ENCODE measurements at places on chromosomes 11 and 22.

GRCh38 chr11:134464981-134465730, 53.1 kb upstream of the B3GAT1 start:
- DNase-seq = no peak

DNA sequence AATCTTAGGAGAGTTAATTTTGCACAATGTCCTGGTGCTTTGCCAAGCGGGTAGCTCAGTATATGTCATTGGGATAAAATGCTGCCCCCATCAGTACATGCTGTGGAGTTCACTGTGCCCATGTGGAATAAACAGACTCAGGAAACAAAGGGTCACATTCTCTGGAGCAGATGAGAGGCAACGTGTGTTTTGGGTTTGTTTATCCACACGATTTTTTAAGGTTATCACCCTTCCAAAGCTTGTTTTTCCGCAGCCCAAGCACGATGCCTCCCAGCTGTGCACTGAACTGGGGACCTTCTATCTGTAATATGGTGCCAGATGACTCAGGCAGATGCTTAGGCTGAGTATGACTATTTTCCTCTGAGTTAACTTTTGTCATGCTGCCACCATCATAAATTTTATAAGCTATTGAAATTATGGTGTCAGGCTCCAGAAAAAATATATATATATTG, 6.5 kb downstream of the OR4D6 start:
- no peak for DNase-seq

- no peak for DNase-seq
Observed at GRCh38 chr11:126111458-126112116, 48.9 kb upstream of the CDON start.

GRCh38 chr11:85394283-85394682, 232.9 kb downstream of the DLG2 start:
- DNase-seq = no peak

DNA sequence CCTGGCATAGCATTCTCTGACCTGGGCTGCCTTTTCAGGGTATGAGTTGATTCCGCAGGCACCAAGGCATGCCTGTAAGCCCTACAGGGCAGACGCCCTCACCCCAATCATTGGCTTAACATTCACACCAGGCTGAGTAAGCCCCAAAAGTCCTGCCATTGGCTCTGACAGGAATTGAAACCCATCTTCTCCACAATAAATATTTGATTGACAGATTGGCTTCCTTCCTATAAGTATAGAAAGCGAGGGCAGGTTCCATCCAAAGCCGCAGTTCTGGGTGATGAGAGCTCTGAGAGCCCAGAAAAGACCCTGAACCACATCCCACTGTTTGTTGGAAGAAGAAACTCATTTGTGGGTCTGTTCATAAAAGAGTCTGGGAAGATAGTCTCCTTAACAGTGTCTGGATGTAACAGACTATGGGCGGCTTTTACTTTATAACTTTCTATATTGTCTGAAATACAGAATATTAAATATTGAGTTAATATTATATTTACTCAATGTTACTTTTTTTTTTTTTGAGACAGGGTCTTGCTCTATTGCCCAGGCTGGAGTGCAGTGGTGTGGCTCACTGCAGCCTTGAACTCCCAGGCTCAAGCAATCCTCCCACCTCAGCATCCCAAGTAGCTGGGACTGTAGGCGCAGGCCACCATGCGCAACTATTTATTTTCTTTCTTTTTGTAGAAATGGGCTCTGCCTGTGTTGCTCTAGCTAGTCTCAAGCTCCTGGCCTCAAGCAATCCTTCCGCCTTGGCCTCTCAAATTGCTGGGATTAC, 46.8 kb downstream of the FAM83F start:
- DNase-seq = no peak

- DNase-seq = no peak
Observed at GRCh38 chr11:92246630-92247029, 22.0 kb downstream of the FAT3 start.

DNA sequence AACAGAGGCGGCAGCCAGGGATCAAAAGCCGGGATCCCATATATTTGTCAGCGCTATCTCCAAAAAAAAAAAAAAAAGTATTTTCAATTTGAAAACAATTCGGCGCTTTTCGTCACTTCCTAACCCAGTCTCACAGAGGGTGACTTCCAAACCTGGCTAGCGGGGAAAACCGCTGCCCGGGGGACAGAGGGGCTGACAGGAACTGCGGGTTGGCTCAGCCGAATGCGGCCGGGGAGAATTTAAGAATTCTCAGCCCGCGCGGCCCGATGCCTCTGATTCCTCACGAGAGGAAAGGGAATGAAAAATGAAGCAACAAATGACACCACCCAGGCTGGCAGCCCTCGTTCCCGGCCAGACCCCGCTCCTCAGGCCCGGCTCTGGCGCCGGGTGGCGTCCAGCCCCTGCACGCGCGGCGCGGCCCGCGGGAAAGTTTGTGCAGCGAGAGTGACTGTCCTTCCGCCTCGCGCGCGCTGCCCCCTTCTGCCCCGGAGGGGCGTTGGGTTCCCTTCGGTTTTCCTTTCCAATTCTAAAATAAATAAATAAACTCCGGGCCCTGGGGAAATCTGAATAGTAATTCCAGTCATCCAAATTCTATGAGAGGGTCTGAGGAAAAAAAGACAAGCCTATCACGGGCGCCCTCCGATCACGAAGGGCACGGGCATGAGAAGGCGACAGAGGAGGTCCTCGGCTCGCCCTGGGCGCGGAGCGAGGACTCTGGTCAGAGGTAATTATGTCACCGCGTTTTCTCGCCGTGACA, 4.8 kb upstream of the PAX6 start:
- DNase-seq = no peak

DNA sequence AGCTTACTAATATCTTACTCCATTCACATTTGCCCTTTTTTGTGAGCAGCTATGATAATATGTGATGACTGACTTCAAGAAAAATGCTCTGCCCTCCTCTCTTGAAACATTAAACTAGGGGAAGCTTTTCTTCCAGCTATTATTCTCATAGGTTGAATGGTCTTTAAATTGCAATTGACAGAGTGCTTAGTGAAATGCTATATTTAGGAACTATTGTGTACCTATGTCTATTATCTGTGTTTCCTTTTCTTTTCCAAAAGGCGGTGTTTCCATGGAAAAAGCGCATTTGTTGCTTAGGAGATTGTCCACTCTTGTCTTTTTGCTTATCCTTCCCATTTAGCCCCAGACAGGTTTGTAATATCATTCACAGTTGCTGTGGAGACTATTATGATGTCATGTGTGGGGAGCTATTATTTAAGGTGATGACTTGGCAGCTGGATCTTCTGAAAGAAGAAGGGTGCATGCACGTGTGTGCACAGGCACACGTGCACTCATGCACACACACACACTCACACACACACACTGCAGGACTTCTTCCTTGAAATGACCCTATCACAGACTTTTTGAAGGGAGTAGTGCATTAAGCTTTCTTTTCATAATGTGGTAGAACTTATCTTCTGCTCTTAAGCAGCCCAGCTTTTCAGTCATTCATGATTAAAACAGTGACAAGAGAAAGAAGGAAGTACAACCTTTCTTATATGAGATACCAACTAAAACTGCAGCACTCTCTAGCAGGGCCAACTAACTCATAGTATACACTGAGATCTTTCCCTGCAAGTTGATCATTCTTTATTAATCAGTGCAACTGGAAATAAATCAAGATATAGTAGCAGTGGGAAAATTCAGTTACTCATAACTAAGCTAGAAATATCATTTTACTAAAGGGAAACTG, 340.8 kb upstream of the MTNR1B start:
- no peak for DNase-seq

- no peak for DNase-seq
Observed at GRCh38 chr11:116686866-116687265, 85.9 kb downstream of the BUD13 start.

DNA sequence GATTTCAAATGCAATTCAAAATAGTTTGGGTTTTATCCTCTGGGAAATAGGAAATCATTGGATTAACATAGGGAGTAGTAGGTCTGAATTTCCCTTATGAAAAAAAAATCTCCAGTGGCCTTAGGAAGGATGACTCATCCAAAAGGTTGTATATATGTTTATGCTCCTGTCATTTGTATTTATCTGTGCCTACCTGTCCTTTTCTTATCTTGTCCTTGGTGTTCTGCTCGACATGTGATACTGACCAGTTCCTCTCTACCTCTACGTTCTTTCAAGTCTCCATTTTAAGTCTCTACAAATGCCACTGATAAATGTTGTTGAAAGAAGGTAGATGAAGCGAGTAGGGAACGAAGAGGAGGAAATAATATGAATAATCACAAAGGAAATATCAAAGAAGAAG, 3.0 kb upstream of the SOX6 start:
- no peak for DNase-seq

- DNase-seq = no peak
Observed at GRCh38 chr11:105052487-105052886, 7.4 kb upstream of the CARD16 start.

DNA sequence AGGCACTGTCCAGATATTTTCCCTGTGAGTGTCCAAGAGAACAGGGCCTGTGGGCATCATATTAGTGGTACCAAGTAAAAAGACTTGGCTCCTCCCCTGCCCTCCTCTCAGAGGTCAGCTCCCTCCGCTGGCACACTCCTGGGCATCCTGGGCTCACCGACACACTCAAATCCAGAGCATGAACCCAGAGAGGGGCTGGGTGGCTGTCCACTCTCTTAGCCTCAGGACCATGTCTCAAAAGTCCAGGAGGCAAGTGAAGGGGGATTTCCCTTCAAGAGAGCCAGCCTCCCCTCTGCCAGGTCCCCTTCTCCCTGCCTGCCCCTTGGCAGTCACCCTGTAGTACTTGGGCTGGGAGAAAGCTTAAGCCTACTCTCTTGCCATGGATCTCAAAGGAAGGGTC, 10.3 kb downstream of the BCL9L start:
- DNase-seq = no peak

- no peak for DNase-seq
Observed at GRCh38 chr11:82792319-82792718, 58.7 kb upstream of the FAM181B start.
